Activated T-cell treated with anti-CD3 and anti-CD28 coated beads for 1 hour (primary cell): ENCODE measurements at places on chromosomes 2 and 18.
A peak's percentile ranks its signal among the peaks of the same experiment; 100 is the strongest.

GRCh38 chr2:78701546-78701945 is 324.0 kb upstream of the REG3G start:
- no peak for DNase-seq

- no peak for DNase-seq
These were observed 234.4 kb upstream of the FIGN start for GRCh38 chr2:163970058-163970813.

DNA sequence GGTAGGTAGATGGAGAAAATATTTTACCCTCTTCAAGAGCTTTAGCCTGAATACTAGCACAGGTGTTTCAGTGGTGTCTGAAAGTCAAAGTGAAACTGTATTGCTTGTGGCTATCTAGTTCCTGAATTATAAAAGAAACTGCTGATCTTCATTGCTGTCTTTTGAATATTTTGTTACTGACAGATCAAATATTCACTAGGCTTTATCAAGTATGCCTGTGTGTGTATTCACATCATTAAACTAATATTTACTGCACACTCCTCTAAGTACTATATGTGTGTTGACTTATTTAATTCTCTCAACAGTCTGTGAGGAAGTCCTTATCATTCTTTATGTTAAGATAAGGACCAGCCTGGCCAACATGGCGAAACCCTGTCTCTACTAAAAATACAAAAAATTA is 139.6 kb downstream of the SOCS6 start:
- DNase-seq, result no peak

- DNase-seq, result no peak
These were observed 132.9 kb downstream of the MYO5B start for GRCh38 chr18:50061876-50062517.

- peak; percentile 78 for DNase-seq
These were observed 157.8 kb upstream of the SLC1A4 start for GRCh38 chr2:64831134-64831976.

- no peak for DNase-seq
These were observed 23.7 kb upstream of the TEX51 start for GRCh38 chr2:126874961-126875360.

DNA sequence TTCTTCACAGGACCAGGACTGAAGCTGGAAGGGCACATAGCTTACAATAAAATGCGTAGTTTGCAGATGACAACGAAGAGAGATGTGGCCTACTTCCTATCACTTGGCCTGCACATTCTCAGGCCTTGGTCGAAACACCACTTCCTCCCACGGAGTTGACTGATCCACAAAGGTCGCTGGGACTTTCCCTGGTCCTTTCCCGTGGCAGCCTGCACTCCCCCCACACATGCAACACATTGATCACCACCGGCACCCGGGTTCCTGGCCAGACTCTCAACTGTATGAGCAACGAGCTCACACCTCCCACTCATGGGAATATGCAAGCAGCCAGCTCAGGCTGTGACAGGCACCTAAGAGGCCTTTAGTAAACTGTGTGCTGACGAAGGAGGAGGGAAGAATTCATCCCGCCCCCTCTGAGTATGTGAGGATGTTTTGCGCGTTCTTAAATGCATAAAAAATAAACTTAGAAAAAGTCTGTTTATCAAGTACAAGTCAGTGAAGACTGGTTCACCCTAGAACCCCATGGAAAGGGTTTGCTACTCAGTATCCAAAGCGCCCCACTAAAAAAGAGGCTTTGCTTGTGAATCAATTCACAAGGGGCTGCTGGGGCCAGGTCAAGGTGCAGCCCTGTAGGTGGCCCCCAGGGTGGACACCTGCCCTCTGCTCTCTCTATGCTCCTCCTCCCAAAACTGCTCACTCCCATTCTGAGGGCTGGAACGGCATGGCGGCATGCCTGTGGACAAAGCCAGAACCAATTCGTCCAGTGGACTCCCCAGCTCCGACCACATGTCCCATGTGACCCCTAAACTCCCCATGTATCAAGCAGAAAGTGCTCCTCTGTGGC is 154.3 kb downstream of the EIPR1 start:
- DNase-seq, result peak; percentile 24

DNA sequence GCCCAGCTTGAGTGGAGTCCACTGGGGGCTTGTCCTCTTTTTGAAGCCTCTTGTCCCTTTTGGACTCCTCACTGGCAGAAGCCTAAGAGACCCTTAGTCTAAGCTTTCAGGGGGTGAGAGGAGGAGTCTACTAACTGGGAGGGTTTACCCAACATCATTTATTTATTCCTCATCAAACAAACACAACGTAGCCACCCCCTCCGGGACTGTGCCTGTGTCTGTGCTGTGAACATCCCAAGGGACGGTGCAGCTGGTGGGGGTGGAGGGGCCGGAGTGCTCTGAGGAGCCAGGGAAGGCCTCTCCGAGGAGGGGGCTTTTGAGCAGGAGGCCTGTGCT is 42.7 kb upstream of the TAF1B start:
- no peak for DNase-seq

- no peak for DNase-seq
These were observed 22.4 kb downstream of the CRYGD start for GRCh38 chr2:208101716-208102631.

- no peak for DNase-seq
These were observed 405.1 kb upstream of the CWC22 start for GRCh38 chr2:180412219-180412618.

GRCh38 chr18:33372442-33372841 is 68.1 kb downstream of the CCDC178 start:
- no peak for DNase-seq

DNA sequence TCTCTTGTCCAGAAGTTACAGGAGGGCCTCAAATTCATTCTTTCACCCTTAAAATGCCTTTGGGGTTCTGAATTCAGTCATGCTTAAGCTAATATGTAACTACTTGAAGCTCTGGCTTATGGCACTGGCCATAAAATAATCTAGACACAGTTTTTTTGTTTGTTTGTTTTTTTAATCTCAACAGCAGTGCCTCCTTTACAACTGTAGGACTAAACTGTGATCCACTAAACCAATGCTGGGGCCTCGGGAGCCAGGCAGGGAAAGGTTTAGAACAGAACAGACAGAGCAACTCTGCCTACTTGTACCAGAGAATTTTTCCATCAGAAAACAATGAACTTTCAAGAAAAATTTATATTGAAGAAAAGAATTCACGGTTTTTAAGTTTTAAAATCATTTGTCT is 1.7 kb downstream of the STAM2 start:
- no peak for DNase-seq

DNA sequence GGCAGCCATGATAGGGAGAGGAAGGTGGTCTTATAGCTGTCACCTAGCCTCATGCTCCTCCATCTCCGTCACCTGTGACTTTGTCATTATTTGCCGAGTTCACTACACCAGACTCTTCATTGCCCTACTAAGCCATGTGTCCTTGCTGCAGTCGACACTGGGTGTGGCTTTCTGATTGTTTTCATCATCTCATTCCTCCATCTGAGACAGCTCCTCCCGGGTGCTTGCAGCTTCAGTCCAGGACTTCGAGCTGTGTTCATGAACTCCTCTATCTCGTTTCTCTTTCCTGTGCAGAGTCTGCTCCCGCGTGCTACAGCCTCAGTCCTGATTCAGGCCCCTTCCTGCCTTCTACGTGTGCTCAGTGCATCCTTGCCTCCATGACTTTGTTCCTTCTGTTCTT is 295.1 kb upstream of the TNP1 start:
- DNase-seq, result no peak

DNA sequence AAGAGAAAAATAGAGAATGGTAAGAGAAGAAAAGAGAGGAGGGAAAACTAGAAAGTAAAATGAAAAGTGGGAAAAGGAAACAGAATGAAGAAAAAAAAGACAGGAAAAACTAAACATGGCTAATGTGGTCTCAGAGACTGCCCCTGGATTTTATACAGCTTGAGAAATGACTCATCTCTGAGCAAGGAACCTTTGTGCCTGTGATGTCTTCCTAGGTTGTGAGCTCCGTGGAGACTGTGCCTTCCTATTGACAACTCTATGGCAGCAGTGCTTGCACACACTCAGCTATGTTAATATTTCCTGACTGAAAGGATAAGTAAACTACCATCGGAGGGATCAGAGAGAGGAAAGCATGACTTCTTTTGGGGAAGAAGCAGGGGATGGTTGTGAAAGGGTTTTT is 203.8 kb downstream of the RDH14 start:
- DNase-seq, result no peak

GRCh38 chr2:36184848-36185247 is 170.7 kb upstream of the CRIM1 start:
- DNase-seq, result no peak

DNA sequence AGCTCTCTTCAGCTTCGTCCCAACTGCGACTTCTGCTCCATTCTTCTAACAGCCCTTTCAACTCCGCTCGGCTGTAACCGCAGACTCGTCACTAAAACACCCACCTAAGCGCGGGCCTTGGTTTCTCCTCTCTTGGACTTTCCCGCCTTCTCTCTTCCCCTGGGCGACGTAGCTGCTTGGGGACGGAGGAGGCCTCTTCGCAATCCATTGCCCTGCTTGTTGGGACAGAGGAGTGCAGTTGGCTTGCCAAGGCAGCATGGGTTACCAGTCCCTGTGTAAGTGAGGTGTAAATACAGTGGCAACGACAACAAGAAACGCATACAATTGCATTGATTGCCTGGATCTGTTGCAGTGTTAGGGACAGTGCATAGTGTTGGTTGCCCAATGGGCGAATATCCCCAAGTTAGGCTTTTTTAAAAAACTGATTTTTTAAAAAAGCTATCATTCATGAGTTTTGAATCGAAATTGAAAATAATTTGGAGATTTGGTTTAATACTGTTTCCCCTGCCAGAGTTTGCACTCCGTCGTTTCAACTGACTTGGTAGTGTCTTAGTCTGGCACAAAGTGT is 484 bp upstream of the DARS1 start:
- DNase-seq, result no peak

DNA sequence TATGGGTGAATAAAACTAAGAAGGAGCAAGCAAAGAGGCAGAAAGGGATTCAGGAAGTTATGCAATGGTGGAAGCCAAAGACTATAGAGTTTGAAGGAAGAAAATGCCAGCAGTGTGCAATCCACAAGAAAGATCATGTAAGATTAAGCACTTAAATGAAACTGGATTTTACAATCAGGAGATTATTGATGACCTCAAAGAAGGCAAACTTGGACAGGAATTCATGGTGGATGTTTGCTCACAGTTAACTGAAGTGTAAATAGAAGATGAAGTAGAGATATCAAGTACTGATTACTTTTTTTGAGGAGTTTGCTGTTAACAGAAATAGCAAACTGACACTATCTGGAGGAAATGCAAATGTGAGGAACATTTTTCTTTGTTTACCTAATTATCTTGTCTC is 308.9 kb downstream of the RND3 start:
- DNase-seq, result no peak

DNA sequence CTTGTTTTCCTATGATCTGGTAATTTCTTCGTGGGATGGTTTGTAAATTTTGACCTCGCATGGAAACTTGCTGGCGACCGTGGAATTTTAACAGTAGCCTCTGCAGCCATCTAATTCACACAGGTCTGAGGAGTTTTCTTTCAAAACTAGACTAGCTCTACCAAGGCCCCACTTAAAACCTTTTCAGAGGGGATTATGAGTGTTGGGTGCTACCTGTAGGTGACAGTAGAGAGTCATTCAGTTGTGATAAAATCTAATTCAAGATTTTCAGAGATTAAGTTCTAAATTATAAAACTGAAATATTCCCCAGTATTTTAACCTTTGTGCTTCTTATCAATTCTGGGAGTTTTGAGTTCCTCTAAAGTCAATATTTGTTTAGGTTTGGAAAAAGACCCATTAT is 31.0 kb downstream of the THSD7B start:
- DNase-seq, result no peak

- DNase-seq, result peak; percentile 16
These were observed 37.9 kb downstream of the MTERF4 start for GRCh38 chr2:241064008-241064801.

DNA sequence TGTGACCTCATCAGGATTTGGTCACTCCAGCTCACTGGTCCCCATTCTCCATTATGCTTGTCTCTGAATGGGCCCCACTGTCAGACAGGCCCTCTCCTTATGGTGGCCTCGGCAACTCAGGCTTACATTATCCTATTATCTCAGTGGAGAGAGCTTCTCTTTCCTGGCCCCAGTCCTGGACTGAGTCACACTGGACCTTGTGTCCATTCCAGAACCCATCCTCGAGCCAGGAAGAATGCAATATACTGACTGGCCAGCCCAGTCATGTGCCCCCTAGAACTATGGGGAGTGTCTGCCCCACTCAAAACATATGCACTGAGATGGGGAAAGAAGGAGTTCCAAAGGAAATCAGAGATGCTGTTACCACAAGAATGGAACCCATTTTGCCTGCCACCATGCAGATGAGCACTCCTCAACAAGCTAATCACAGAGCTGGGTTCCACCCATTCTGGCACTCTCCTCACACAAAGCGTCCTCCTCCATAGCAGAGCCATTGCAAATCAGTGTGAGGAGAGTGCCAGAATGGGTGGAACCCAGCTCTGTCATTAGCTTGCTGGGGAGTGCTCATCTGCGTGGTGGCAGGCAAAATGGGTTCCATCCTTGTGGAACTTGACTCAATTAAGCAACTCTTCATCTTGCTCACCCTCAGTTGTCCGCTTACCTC is 71.9 kb downstream of the CHRNA1 start:
- DNase-seq, result no peak

DNA sequence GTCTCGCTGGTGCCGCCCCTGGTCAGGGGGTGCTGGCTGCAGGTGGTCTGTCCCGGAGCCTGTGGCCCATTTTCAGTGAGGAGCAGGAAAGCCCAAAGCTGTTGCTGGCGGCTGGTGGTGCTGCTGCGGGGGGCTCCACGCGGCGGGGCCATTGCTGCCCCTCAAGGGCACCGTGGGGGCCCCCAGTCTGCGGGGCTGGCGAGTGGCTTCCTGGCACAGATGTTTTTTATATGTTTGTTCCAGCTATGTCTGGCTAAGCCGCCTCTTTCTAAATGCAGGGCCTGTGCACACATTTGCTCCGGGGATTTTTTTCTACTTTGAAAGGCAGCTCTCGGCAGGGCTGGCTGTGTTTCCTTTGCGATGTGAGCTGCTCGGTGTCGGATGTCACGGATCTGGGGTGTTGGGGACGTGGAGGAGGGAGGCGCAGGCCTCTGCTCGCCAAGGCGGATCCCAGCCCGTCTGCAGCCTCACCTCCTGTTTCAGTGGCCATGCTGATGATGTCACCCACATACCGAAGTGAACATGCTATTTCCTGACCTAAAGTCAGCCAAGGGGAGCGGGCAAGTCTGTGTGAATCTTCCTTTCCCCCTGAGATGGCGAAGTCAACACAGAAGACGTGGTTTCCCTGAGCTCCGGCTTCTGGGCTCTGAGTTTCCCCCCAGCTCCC is 112.0 kb upstream of the CTDP1 start:
- DNase-seq, result no peak

- no peak for DNase-seq
These were observed 318.7 kb downstream of the PDE11A start for GRCh38 chr2:177753682-177754491.

DNA sequence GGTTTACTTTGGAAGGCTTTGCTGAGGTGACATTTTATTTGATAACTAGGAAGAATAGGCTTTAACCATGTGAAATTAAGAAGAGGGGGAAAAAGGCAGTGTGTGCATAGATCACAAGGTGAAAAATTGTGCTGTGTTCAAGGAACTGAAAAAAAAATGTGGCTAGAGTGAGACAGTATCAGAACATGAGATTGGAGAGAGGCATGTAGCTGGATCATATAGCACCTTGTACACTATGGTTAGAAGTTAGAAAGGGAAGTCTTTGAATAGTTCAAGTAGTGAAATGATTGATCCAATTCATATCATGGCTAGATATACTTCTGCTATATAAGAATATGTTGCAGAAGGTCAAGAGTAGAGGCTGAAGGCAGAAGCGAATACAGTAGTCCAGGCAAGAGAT is 12.3 kb upstream of the TNFRSF11A start:
- no peak for DNase-seq
